ENCODE measurements at places on chromosomes 11 and 22.

DNA sequence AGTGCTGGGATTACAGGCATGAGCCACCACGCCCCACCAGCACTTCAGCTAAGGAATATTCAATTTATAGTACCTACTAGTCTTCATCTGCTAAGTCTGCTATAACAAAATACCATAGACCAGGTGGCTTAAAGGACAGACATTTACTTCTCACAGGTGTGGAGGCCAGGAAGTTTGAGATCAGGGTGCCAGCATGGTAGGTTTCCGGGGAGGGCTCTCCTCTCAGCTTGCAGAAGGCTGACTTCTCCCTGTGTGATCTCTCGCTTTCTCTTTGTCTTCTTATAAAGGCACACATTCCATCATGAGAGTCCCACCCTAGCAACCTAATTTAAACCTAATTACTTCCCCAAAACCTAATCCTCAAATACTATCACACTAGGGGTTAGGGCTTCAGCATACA is 433.0 kb downstream of the INSC start:
- no peaks in the 10 kb centered on the region for H3K27me3 ChIP-seq
- no peak for DNase-seq
- no peaks in the 10 kb centered on the region for H3K36me3 ChIP-seq
- no peaks in the 10 kb centered on the region for H3K4me1 ChIP-seq

GRCh38 chr11:73995247-73995646 is 12.6 kb upstream of the UCP2 start:
- no peaks in the 10 kb centered on the region for H3K4me1 ChIP-seq
- no peak overlapping the region for H3K27ac ChIP-seq
- H3K4me3 ChIP-seq, result no peak overlapping the region

DNA sequence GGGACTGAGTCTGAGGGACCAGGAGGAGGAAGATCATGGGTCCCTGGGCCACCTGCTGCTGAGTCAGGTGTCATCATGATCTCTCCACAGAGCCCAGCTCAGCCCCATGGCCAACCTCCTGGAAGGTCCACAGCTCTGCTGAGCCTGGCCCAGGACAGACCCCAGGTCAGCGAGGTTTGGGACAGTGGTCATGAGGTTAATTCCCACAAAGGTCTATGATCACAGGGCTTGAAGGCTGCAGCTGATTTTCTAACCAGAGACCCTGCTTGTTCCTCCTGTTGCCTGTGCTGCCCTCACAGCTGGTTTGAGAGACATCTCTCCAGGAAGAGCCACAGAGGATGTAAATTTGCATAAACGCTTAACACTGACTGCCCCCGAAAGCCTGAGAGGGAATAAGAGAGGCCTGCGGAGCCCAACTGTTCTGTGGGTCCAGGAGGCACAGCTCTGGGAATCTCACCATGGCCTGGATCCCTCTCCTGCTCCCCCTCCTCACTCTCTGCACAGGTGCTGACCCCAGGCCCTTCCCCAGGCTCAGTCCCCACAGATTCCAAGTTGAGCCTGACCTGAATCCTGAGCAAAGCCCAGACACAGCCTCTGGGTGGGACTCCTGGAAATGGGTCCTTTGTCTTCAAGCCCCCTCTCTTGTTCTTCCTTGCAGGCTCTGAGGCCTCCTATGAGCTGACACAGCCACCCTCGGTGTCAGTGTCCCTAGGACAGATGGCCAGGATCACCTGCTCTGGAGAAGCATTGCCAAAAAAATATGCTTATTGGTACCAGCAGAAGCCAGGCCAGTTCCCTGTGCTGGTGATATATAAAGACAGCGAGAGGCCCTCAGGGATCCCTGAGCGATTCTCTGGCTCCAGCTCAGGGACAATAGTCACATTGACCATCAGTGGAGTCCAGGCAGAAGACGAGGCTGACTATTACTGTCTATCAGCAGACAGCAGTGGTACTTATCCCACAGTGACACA is 102.8 kb downstream of the GGTLC2 start:
- no peak overlapping the region for H3K27ac ChIP-seq
- peaks cover 34% of the 10 kb centered on the region for H3K27me3 ChIP-seq
- H3K36me3 ChIP-seq, result no peaks in the 10 kb centered on the region
- H3K4me3 ChIP-seq, result no peak overlapping the region

DNA sequence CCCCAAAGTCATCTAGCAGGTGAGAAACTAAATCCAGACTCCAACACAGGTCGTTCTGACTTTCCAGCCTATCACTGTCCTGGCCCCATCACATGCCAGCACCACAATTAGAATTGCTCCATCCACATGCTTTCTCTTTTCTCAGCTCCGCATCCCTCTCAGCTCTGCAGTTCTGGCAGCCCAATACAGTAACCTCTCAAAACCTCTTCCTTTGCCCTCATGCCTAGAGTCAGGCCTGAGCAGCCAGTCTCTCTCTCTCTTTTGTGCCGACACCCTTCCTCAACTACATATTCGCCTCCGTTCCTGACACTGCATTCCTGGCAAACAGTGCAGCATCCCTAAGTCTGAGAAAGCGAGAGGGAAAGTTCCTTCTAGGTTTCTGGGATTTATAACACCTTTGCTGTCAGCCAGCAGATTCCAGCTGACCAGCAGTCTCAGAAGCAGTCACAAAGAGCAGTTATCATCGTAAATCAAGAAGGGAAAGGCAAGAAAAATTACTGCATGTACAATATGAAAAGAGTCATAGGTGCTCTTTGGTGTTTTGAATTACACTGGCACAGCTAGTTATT is 258.0 kb downstream of the FAT3 start:
- no peak overlapping the region for H3K4me3 ChIP-seq
- H3K27ac ChIP-seq, result no peak overlapping the region
- H3K4me1 ChIP-seq, result no peaks in the 10 kb centered on the region
- no peak for DNase-seq
- H3K36me3 ChIP-seq, result no peaks in the 10 kb centered on the region

- no peaks in the 10 kb centered on the region for H3K27me3 ChIP-seq
- H3K4me1 ChIP-seq, result peaks cover 34% of the 10 kb centered on the region
- no peak overlapping the region for H3K4me3 ChIP-seq
- DNase-seq, result no peak
- H3K36me3 ChIP-seq, result no peaks in the 10 kb centered on the region
Observed at GRCh38 chr22:42964994-42965699, 49.8 kb downstream of the PACSIN2 start.

GRCh38 chr11:47388697-47389576 is 10.6 kb upstream of the SPI1 start:
- peak overlapping the region; percentile 65 for H3K27ac ChIP-seq
- no peaks in the 10 kb centered on the region for H3K36me3 ChIP-seq
- H3K27me3 ChIP-seq, result no peaks in the 10 kb centered on the region
- peak overlapping the region; percentile 25 for H3K4me3 ChIP-seq

GRCh38 chr11:123313262-123313661 is 116.8 kb upstream of the GRAMD1B start:
- H3K4me1 ChIP-seq, result no peaks in the 10 kb centered on the region
- no peak overlapping the region for H3K4me3 ChIP-seq
- H3K36me3 ChIP-seq, result no peaks in the 10 kb centered on the region
- DNase-seq, result no peak
- no peak overlapping the region for H3K27ac ChIP-seq

DNA sequence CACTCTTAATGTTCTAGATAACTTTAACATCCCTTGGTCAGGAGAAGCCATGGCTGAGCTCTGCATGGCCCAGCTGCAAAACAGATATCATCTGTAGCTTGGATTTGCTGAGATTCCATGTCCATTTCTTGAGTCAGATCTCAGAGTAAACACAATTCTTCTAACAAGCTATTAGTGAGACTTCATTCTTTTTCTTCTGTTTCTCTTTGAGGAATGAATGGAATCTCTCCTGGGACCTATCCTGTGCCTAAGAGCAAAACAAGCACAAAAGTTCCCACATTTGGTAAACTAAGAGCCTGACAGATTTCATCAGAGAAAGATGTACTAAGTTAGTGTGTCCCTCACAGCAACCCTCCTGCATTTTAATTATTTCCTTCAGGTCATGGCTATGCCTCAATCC is 142.8 kb downstream of the MAML2 start:
- no peaks in the 10 kb centered on the region for H3K36me3 ChIP-seq
- no peak overlapping the region for H3K4me3 ChIP-seq
- no peaks in the 10 kb centered on the region for H3K27me3 ChIP-seq
- no peak overlapping the region for H3K27ac ChIP-seq
- no peak for DNase-seq
- peaks cover 5% of the 10 kb centered on the region for H3K4me1 ChIP-seq

DNA sequence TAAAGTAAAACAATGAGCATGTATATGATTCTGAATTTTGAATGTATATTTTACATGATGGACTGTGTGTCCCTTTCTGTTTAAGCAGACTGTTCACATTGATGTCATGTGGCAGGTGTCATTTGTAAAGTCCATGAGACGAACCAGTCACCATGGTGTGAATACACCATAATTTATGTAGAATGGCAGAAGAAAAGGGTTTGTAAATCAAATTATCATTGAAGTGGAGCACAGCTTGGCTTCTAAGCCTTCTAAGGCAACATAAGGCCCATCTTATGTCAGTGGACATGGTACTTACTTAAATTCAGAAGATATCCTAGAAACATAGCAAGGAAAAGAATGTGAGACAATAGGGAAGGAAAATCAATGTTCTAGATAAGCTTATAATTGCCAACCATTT is 4.4 kb downstream of the MAP6 start:
- no peak overlapping the region for H3K27ac ChIP-seq
- no peaks in the 10 kb centered on the region for H3K36me3 ChIP-seq
- no peak overlapping the region for H3K4me3 ChIP-seq
- peaks cover 18% of the 10 kb centered on the region for H3K4me1 ChIP-seq
- H3K27me3 ChIP-seq, result peaks cover 6% of the 10 kb centered on the region

DNA sequence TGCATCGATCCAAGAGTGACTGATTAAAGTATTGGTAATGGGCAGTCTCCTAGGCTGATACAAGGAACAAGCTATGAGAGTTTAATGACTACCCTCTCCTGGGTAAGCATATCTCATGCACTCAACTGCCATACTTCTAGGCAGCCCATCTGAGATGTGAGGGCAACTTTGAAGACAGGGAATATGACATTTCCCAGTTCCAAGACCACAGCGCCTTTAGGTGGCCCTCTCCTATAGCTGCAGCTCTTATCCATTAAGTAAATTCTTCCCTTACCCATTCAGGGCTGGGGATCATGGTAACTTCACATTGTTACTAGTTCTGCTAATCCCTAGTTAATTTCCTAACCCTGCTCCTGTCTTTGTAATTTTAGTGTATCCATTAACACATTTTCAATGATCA is 157.3 kb upstream of the CTSC start:
- no peak overlapping the region for H3K27ac ChIP-seq
- no peaks in the 10 kb centered on the region for H3K36me3 ChIP-seq
- no peak overlapping the region for H3K4me3 ChIP-seq
- no peaks in the 10 kb centered on the region for H3K27me3 ChIP-seq
- DNase-seq, result no peak
- H3K4me1 ChIP-seq, result no peaks in the 10 kb centered on the region

- H3K27ac ChIP-seq, result no peak overlapping the region
- no peaks in the 10 kb centered on the region for H3K4me1 ChIP-seq
- H3K27me3 ChIP-seq, result no peaks in the 10 kb centered on the region
- DNase-seq, result no peak
Observed at GRCh38 chr11:9951807-9952206, 287.9 kb downstream of the SWAP70 start.

DNA sequence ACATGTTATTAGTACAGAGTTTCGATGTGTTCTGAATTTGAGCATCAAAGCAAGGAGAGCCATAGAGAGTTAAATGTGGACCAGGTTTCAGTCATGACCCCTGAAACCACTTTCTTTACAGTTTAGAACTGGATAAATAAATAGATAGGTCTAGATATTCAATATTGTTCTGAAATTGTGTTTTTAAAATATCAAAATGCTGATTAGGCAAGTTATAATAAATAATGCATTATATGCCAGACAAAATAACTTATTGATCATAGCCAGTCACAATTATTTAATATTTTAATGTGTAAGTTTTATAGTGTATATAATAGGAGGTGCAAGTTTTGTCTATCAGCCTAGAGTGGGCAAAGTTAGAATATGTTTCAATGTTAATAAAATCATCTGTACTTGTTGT is 569.5 kb downstream of the METTL15 start:
- no peaks in the 10 kb centered on the region for H3K27me3 ChIP-seq
- H3K4me3 ChIP-seq, result no peak overlapping the region
- peaks cover 13% of the 10 kb centered on the region for H3K4me1 ChIP-seq
- no peaks in the 10 kb centered on the region for H3K36me3 ChIP-seq

DNA sequence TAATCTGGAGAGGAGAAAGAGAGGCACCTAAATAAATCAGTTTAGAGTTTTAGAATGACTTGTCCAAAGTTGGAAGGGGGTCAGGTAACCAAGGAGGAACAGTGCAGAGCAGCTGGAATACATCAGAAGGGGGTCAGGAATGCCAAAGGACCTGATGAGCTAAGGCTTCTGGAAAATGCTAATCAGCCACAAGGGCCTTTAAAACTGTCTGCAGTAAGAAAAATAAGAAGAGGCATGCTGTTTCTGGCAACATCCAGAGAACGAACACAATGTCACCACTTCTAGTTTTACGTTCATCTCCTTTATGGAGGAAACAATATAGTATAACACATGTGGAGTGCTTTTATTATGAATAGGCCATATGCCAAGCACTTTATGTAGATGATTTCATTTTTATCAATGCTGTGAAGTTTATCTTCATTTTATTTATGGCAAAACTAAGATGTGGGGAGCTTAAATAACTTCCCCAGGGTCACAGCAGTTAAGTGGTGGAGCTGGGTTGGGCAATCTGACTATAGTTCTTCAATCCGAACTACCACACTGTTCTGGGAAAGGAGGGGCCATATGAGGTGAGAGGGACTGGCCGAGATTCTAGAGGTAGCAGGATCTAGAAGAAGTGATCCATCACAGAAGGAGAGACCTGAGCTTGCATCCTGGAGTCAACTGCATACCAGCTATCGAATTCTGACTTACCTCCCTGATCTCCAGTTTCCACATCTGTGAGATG is 22.6 kb downstream of the ACO2 start:
- no peaks in the 10 kb centered on the region for H3K4me1 ChIP-seq
- H3K27ac ChIP-seq, result peak overlapping the region; percentile 59
- peaks cover 26% of the 10 kb centered on the region for H3K36me3 ChIP-seq
- no peak overlapping the region for H3K4me3 ChIP-seq
- no peak for DNase-seq

- no peaks in the 10 kb centered on the region for H3K36me3 ChIP-seq
- peak overlapping the region; percentile 87 for H3K4me3 ChIP-seq
- H3K4me1 ChIP-seq, result peaks cover 80% of the 10 kb centered on the region
- no peaks in the 10 kb centered on the region for H3K27me3 ChIP-seq
Observed at GRCh38 chr22:37018815-37019308, 385 bp downstream of the TST start.

DNA sequence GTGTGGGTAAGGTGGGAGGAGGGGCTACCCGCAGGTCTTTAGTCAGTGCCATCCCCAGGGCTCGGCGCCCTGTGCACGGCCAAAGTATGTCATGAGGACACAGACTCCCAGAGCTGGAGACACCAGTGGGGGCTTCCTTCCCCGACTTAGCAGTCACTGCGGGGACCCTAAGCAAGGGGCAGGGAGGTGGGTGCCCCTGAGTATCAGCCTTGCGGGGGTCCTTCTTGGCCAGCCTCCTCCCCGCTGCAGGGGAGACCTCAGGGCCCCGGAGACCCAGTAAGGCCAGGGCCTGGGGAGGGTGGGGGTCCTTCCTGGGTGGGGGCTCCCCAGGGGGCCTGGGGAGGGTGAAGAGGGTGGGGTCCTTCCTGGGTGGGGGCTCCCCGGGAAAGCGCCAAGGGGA is 673.8 kb downstream of the BRD1 start:
- no peak overlapping the region for H3K27ac ChIP-seq
- H3K4me1 ChIP-seq, result no peaks in the 10 kb centered on the region
- DNase-seq, result no peak
- no peaks in the 10 kb centered on the region for H3K36me3 ChIP-seq
- H3K27me3 ChIP-seq, result no peaks in the 10 kb centered on the region
- H3K4me3 ChIP-seq, result no peak overlapping the region

Data from esophagus squamous epithelium (tissue), 5 donors.